ENCODE measurements at places on chromosomes 5 and 9.

DNA sequence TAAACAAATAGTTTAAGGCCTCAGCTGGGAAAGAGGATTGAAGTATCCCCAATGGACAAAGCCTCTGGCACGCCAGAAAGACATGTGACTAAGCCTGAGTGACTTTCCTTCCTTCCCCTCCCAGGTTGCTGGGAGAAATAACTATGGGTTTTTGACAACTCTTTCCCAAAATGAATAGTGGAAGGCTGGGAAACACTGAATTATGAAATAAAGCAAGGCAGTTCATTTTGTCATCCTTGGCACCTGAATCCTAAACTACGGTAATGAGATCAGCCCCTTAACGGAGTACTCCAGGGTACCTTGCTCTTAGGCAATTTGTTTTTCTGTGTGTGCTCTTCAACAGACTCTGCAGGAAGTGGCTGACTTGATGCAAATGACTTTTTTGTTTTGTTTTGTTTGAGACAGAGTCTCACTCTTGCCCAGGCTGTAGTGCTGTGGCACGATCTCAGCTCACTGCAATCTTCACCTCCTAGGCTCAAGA lies 75.2 kb downstream of the LMNB1 start:
- DNase-seq, result no peak

- no peak for DNase-seq
These were observed 8.7 kb downstream of the GARIN3 start for GRCh38 chr5:157157293-157157891.

DNA sequence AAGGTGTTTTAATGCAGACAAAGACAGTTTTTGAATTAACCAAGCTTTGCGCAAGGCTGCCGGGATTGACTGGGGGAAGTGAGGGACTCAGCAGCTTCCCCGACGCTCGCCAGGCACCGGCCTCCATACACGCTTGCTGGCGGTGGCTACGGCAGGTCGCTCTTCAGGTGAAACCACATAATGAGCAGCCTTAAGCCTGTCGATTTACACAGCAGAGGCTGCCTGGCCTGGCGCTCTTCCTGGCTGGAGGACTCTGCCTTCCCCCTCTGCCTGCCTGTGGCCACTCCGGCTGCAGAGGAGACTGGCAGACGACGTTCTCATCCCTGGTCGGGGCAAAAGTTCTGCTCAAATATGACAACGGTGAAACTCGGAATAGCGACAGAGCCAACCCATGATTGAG lies 9.0 kb upstream of the NOTCH1 start:
- DNase-seq, result no peak

DNA sequence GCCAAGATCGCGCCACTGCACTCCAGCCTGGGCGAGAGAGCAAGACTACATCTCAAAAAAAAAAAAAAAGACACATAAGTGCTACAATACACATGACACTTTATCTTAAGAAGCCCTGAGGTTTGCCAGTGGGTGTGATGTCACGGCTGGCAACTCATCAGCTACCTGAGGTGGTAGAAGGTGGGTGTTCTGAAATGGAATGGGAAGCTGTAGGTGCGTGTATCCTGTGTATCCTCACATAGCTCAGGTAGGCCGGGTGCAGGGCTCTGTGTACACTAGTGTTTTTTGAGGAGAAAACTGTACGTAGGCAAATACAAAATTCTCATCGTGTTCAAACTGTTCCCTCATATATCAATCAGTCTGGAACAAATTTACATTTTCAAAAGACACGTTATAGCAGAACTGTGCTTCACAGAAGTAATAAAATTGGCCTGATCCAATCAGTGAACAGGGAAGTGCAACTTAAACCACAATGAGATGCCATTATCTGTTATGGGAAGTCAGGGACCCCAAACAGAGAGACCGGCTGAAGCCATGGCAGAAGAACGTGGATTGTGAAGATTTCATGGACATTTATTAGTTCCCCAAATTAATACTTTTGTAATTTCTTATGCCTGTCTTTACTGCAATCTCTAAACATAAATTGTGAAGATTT lies 10.4 kb downstream of the BICD2 start:
- no peak for DNase-seq

- no peak for DNase-seq
These were observed 13.2 kb downstream of the TUT7 start for GRCh38 chr9:86341007-86341491.

GRCh38 chr5:149792540-149793255 lies 62.6 kb downstream of the PPARGC1B start:
- no peak for DNase-seq

DNA sequence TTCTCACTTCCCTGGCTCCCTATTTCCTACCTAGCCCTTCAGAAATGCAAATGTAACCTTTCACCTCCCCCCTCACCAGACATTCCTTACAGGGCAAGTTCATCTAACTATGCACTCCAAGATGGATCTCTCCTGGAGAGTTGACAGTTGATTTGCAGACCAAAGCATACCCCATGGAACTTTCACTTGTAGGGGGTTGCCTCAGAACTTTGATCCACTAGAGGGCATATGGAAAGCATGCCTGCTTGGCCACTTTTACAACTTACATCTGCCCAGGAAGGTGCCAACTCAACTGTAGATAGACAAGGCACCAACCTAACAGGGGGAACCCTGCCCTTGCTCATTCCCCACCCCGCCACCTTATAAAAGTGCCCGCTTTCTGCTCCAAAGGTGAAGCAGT lies 187.8 kb downstream of the NXNL2 start:
- DNase-seq, result no peak

DNA sequence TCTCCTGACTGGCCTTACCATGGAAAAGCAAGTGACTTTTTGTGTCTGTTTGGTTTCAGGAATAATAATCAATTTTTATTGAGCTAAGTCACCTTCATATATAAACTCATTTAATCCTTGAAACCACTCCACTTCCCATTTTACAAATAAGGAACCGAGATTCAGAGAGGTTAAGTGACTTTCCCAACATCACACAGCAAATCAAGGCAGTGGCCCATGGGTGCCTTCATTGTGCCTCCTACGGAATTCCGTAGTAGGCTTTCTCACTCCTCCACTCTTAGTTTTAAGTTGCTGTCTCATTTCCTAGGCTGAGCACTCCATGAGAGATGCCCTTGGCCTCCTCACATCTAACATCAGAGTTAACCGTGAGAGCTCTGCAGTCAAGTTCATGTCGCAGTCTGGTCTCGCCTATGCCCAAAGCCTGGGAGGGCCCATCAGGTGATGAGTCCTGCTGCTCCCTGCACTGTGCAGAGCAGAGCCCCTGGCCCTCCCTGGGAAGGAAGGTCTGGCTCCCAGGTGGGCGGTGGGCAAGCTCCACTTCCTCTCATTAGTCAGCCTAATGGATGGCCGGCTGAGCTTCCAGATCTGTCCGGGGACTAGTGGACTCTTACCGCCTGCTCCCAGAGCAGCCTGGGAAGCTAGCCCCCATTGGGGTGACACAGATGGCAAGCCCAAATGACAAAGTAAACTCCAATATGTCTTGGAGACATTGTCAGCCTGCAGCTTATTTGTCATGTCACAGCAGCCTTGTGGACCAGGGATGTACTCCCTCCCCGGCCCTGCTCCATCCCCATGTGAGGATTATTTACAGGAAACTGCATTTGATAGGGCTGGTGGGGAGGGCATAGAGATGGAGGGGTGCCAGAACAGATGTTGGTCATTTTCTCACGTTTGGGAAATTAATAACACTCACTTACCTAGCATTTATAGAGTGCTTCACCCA lies 123.4 kb downstream of the MVB12B start:
- no peak for DNase-seq

- DNase-seq, result no peak
These were observed 49.1 kb upstream of the GADD45G start for GRCh38 chr9:89555451-89556375.

DNA sequence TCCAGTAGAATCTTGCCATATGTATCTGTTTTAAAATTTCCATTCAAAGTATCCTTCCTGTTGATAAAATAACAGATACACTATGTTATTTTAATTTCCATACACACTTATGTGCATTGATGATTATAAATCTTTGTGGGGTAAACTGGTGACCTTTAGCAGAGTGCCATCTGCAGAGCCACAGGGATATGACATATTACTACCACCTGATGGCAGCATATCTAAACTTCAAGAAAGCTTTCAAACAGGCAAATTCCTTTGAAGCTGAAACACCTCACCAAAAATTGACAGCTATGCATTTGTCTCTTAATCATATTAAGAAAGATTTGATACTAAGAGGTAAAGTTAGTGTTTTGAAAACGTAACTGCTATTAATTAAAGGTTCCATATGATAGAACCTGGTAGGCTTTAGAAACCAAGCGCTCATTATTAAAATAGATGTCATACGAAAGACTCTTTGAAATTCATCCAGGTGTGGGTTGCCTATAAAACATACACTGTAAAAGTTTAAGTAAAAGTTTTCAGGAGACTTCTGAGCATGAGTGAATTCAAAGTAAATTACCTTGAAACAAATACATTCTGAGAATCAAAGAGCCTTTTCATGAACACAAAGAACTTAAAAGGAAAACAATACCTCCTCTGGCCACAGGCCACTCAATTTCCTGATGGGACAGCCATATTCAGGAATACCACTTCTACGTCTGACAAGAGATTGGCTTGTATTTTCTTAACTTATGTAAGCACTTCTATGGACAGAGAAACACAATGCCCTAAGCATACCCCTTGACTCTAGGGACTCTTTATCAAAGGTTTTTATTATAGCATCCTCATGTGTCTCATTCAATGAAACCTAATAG lies 93.3 kb downstream of the KIAA0825 start:
- no peak for DNase-seq

- no peak for DNase-seq
These were observed 1.6 kb upstream of the FOXE1 start for GRCh38 chr9:97851446-97851883.
